MCF 10A (cell line): ENCODE measurements at places on chromosomes 2 and 18. TPM values are rescaled to one million over a fixed set of nuclear protein-coding genes. Genes with fewer than 3 reads are reported as not detected.

The ANKRD62 gene
- total RNA-seq, result not detected in 2 replicates

- H3K27ac ChIP-seq, result no peak overlapping the region
- no peaks in the 10 kb centered on the region for H3K27me3 ChIP-seq
- no peak for DNase-seq
- H3K4me1 ChIP-seq, result no peaks in the 10 kb centered on the region
- no peak overlapping the region for H3K4me3 ChIP-seq
These were observed 62.6 kb downstream of the STPG4 start for GRCh38 chr2:47092465-47092864.

DNA sequence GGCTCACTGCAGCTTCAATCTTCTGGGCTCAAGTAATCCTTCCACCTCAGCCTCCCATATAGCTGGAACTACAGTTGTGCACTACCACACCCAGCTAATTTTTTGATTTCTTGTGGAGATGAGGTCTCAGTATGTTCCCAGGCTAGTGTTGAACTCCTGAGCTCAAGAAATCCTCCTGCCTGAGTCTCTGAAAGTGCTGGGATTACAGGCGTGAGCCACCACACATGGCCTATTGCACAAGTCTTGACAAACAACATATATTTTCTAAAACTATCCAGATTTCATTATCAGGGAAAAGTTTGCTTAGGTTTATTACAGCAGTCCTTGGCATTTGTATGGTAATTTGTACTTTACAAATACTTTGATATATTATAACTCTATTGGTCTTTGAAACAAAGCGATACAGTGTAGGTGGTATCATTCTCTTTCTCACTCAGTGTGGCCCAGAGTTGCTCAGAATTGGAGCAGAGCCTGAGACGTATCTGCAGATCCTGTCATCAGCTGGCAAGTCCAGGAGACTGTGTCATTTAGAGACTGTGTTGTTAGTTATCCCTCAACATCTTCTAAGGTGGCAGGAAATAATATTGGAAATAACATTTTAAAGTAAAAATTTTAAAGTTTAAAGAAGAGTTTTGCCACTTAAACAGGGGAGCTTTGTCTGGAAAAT, 41.4 kb downstream of the PDK1 start:
- DNase-seq, result no peak
- H3K27ac ChIP-seq, result no peak overlapping the region
- peaks cover 39% of the 10 kb centered on the region for H3K36me3 ChIP-seq
- no peaks in the 10 kb centered on the region for H3K4me1 ChIP-seq

DNA sequence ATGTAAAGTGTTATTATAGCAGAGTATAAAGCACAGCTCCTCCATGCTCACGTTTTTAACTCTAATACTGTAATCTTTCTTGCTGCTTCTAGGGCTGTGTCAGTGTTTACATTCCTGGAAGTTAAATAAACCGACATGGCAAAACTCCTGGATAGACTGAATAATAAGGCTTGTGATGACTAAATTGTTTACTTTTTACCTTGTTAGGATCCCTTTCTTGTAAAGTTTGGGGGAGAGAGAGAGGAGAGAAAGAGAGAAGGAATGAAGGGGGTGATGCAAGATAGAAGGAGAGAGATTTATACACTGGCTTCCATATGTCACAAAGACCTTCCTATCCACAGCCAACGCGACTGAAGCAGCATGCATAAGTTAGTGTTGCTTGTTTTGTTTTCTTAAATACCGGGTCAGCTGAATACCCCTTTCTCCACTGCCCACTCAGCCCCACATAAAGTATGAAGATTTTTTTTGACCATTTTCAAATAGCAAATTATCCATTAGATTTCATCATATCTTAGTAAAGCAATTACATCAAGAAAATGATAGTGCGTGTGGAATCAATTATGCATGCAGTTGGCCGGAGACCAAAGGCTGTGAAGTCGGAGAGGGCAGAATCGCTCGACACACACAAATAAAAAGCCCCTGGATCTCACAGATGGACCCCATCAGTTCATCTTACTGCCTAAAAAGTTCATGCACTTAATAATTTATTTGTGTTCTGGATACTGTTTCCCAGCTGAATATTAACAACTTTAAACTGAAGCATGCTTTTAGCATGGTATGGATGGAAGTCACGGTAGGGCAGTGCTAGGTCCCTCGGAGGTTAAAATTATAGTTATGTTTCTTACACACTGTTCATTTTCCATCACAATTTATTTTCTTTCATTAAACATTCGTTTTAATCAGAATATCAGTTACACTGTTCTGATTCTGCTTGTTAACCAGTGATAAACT, 20.1 kb downstream of the BCL11A start:
- no peak overlapping the region for H3K4me3 ChIP-seq
- DNase-seq, result peak; percentile 40
- no peaks in the 10 kb centered on the region for H3K27me3 ChIP-seq
